GM23338 (cell line): ENCODE measurements at places on chromosomes 3 and 15. TPM values are rescaled to one million over a fixed set of nuclear protein-coding genes. Genes with fewer than 3 reads are reported as not detected.
A peak's percentile ranks its signal among the peaks of the same experiment; 100 is the strongest.

DNA sequence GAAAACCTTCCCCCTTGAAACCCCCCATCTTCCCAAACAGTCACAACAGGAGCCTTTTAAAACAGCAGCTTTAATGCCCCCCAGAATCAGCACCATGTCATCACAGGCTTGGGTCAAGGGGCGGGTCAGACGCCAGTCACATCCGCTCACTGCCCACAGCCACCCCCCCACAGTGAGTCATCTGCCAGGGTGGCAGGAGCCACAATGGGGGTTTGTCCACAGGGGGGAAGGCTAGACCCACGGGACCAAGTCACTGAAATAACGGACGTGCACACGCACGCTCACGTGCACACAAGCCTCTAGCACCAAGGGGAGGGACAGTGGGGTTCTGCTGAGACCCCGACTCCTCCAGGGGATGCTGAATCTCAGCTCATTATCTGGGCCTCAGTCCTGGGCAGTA is 441 bp upstream of the UCN2 start:
- DNase-seq: no peak

GRCh38 chr15:47412802-47413201 is 304.5 kb upstream of the SEMA6D start:
- no peak for DNase-seq

- DNase-seq: no peak
These were observed 173.7 kb upstream of the CHRNA7 start for GRCh38 chr15:31856581-31856980.

DNA sequence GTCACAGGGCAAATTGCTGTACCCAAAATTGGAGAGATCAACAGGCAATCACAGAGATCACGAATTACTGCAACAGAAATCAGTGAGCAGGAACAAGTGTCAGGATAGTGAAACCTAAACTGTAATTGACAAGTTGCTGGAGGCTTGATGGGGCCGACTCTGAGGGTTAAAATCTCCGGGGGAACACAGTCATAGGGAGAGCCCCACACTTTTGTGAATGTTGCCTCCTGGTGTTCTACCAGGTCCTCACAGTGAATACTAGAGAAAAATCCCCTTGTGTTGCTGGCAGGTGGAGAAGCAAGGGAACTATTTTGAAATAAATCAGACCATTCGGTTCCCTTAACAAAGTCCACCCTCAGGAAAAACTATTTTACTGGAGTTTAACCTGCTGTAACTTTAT is 697.5 kb upstream of the CBLB start:
- DNase-seq: peak; percentile 38

DNA sequence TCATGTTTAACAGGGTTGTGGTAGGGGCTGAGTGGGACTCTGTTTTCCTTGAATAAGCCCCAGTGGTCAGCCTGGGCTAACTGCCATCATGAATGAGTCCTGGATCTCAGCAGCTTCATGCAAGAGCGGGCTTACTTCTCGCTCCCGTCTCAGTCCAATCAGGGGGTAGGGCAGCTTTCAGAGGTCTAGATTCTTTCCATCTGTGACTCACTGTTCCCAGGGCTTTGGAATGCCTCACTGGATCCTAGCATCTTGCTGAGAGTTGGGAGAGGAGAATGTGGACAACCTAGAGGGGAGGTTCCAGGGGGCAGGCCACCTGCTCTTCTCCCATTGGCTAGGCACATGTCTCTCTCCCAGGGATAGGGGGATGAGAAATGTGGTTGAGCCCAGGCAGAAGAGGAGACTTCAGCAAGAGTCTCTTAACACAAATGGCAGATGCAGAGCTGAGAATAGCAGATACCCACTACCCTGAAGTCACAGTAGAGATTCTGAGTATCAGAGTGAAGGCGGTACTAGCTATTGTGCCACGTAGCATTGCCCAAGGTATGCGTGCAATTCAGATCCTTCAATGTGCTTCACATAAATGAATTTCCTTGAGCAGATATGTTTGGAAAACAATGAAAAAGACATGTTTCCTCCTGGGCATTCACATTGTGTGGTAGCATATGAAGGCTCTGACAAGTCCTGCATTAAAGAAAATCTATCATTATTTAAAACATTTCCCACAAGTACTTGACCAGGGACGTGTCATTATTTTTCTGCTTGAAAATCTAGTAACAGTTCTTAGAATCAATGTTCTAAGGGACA is 257.7 kb upstream of the PROK2 start:
- no peak for DNase-seq

- peak; percentile 32 for DNase-seq
These were observed 12.3 kb downstream of the CPNE9 start for GRCh38 chr3:9715764-9716437.

GRCh38 chr3:144831955-144832716 is 860.5 kb downstream of the DIPK2A start:
- no peak for DNase-seq

DNA sequence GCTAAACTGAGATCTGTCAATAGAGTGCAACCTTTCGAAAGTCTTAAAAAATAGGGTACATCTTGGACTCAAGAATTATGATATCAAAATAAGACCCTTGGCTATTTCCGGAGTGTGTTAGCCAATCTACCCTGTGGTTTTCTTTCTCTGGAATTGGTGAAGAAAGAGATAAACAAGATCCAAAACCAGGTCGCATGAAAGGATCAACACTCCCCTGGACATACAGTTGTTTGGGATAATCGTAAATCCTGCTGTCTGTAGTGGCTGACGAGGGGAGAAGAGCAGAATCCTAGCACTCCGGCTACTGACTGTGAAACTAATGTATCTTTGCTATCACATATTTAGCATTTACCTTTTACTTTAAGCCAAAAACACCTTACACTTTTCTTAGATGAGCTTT is 30.9 kb downstream of the FNDC3B start:
- DNase-seq: no peak

- no peak for DNase-seq
These were observed 270.8 kb downstream of the KLF13 start for GRCh38 chr15:31597466-31597865.

DNA sequence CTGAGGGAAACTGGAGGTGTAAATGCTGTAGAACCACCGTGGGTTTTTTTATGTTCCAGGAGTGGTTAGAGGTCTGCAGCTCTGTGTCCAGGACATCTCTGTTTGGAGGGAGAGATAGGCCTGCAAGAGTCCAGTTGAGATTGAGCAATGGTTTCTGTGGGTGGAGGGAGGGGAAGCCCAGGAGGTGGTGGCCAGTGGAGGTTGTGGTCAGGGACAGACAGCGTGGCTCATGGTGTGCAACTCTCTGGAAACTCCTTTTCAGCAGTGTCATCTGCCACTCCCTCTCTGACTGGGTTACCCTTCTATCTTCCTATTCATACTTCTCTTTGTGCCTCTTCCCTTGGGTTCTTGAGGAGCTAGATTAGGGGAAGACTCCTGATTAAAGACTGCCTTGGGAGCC is 9.6 kb downstream of the XCR1 start:
- DNase-seq: no peak

- no peak for DNase-seq
These were observed 49.1 kb upstream of the TJP1 start for GRCh38 chr15:29871401-29871800.

DNA sequence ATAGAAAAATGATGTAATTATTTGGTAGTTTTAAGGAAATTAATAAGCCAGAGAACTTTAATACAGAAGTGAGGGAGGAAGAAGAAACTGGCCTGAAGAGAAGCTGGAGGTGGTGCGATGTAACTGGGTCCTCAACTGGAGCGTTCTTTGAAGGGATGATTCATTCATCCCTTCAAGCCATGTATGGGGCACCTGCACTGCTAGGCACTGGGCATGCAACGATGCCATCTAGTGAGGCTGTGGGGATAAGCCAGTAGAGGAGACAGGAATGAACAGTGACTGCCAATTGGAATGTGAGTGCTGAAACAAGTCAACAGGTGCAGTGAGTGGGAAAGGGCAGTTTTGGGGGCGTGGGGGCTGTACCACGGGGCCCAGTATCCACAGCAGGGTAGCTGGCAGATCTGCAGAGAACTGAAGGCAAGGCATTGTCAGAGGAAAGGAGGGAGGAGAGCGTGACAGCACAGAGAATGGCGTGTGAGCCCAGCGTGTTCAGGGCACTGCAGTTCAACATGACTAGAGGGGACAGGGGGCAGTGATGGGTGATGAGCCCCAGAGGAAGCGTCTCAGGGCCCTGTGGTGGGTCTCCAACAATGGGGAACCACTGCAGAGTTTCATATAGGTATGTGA is 3.8 kb upstream of the KIF23 start:
- peak; percentile 67 for DNase-seq

DNA sequence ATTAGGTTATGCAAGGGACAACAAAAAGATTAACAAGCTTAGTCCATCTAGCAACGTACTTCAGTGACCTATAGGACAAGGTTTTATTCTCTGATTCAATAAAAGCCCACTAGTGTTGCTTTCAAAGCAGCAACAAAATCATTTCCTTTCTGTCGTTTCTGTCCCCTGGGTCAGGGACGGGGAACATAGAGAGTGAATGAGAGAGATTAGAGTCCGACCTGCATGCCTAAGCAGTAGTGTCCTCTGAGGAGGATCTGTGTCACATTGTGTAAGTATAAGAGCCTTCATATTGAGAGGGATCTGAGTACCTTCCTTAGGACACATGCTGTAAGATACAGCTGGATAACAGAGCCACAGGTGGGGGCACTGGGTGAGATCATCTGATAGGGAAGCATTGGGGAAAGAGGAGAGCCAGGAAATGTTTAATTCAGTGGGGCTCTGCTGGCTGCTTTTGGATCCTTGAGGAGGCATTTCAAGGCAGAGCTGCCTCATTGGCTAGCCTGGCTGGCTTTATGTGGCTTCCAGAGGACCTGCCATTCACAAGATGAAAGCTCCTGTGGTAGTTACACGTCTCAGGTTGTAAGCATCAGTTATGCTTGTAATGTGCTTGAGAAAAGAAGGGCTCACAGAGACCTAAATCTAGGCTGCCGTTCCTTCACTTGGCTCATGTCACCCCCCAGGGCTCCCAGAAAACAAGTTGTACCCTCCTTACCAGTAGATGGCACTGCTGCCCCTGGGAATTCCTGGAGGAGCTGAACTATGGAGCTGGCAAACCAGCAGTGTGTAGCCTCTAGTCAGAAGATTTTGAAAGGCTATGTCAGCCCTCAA is 2.7 kb downstream of the TMEM108 start:
- DNase-seq: peak; percentile 94

- DNase-seq: no peak
These were observed 90.7 kb downstream of the KLHL25 start for GRCh38 chr15:85704066-85704465.

DNA sequence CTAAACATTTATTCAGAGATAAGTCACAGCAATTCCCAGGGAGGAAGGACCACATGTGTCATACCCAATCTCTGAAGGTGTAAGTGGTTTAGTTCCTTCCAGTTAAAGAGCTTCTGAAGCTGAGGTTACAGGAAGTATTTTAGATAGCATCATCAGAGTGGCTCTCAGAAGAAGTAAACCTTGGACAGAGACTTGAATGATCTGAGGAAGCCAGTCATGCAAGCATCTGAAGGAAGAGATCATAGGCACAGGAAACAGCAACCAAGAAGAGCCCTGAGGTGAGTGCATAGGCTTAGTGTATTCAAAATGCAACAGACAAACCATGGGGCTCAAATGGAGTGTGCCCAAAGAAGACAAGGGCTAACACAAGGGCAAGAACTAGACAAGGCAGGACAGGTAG is 210.3 kb downstream of the ULK4 start:
- DNase-seq: no peak

DNA sequence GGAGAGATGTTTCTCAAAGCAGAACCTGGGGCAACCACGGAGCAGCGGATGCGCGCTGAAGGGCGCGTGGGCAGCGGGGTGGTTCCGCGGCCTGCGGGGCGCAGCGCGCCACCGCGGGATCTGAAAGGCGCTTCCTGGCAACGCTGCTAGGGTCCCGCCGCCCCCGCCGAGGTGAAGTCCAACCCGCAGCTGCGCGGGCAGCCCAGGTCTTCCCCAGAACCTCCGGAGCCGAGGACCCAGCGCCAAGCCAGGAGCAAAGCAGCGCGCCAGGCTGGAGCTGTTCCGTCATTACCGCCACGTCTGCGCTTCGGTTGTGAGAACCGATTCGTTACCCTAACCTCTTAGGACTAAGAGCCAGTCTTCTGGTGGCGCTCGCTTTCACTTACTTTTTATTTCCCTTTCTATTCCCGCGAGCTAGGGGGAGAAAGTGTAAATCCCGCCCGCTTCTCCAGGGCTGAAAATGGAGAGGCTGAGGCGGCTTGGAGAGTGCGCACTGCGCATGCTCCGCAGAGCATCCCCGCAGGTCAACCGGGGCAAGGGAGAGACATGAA is 3.2 kb upstream of the GABRG3 start:
- peak; percentile 85 for DNase-seq

DNA sequence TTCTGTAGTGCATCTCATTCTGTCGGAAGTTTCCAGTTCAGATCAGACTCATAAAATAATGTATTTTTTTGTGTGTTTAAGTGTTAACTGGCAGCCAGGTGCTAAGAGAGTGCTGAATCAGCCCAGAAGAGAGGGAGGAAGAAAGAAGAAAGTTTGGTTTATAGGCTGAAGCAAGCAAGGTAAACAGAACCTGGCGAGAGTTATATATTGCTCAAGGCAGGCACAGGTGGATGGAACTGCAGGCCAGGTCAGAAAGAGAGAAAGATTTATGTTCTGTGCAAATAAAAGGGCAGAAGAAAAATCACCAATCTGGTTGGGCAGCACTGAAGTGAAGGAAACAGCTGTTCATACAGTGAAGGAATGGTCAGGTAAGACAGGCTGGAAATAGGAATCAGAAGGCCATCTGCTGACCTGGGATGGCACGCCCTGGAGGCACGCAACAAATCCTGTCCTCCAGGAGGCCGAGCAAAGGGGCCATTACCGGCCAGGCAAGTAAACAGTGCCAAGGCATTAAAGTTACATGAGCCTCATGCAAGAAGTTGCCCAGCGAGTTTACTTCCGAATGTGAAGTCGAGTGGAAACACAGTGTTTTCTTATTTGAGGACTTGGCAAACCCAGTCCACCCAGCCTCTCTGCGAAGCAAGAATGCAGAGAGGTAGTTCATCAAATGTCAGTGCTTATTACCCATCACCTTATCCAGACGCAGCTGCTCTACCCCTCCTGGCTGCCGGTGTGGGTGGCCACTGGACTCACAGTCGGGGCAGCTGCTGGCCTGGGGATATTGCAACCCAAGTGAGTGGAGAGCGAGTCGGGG is 309.8 kb downstream of the VPS13C start:
- DNase-seq: no peak

DNA sequence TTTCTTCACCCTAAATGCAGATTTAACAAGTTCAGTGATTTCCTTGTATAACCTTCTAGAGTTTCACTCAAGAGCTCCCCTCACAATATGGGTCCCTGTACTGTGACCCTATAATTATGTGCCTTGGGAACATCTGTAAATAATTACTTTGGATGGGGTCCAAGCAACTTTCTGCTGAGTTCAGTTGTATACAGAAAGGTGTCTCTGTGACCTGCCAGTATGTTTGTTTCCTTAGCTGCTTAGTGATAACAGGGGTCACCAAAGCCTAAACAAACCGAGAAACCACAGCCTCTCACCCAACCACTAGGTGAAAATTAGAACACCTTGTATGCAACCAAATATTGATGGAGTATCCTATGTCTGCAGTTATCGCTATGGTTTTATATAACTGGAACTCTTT is 29.8 kb upstream of the SLC25A36 start:
- DNase-seq: no peak

Gene TMC3
- not detected in 2 replicates for total RNA-seq

Gene BNC1
- 1.1 and 1.6 TPM in 2 replicates for total RNA-seq

Gene FBN1
- total RNA-seq: 3.5 and 3.8 TPM in 2 replicates
